ENCODE measurements at places on chromosomes 13 and 19.

DNA sequence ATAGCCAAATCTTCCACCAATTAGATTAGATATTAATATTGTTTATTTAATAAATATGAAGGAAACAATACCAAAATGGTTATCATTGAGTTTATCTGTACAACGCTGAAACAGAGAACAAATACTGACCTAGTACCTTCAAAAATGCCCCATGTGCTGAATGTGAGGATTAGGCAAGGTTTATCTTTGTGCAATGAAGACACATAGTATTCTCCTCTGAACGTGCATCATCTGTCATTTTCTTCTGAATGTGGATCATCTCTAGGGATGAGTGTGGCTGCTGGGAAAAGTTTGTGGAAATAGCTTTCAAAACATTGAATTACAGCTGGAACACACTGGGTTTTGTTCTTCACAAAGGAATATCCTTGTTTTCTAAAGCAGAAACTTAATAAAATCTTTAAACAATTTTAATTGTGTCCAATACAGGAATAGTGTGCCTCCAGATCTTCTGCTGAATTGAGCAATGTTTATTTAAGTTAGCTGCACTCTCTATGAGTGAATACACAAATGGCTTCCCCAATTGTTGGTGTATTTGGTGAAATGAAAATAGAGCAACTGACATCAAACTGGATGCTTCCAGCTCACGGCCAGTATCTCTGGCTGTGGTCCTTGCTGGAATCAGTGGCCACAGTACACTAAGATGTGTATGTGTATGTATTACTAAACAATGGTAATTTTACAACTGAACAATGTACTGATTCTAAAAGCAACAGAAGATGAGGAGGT, 6.7 kb downstream of the COL4A1 start:
- no peak for DNase-seq

GRCh38 chr13:50323440-50324065, 308.3 kb downstream of the KCNRG start:
- DNase-seq: no peak

DNA sequence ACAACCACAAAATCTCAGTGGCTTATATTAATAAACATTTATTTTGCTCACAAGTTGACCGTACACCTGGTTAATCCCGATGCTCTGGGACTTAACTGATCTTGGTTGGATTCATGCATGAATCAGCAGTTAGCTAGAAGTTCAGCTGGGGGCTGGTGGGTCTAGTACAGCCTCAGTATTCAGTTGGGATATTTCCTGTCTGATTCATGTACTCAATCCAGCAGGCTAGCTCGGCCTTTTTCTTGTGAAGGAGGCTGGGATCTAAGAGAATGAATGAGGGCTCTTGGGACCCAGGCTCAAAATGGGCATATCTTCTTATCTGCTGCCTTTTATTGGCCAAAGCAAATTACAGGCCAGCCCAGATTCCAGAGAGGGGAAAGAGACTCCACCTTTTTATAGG, 178.8 kb downstream of the KCTD12 start:
- no peak for DNase-seq

GRCh38 chr13:25175431-25175830, 3.3 kb upstream of the AMER2 start:
- DNase-seq: no peak

- DNase-seq: no peak
Observed at GRCh38 chr13:23903906-23904280, 6.6 kb upstream of the C1QTNF9B start.

DNA sequence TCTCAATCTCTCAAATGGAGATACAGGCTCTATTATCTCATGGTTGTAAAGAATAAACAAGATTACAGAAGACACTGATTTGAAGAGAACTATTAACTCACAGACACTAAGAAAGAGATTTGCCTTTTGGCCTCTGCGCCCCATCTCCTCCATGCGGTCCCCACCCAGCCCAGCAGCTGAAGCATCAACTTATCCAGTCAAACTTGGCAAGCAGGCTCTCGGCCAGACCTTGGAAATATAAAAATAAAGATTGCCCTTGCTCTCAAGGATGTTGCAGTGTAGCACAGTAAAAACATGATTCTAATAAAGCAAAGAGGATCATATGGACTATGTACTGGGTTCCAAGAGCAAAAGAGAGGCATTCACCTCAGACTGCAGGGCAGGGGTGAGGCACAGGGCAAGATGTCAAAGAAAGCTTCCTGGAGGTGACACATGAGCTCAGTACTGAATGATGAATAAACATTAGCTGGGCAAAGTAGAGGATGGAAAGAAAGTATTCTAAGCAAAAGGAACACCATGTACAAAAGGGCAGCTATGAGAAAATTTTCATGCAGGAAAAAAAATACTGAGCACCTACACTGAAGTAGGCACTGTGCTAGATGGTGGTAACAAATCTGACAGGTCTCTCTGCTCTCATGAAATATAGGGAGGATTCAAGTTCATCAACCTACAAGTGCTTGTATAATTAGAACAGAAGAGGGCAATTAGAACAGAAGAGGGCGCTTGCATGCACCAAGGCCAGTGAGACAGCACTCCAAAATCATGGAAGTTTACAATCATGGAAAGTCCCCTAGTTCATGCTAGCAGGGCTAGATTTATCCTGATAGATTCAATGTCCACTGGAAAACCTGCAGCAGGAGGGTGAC, 85.0 kb downstream of the SACS start:
- DNase-seq: no peak

GRCh38 chr13:22596171-22596863, 584.5 kb upstream of the SGCG start:
- no peak for DNase-seq

DNA sequence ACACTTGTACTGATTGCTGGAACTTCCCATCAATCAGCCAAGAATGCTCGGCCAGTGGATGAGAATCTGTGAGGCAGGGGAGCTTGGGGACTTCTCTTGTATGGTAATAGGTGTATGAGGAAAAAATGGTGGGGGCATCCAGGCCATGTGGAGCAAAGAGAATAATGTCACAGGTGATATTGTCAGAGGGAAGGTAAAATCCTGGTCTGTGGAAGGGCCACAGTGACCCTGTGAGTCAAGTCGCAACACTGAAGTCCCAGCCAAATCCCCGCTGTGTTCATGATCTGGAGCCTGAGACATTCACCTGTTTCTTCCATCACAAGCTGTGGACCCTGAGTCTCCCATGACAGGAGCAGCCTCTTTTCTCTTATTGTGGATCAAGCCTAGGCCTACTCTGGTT, 8.1 kb downstream of the PSG7 start:
- no peak for DNase-seq

DNA sequence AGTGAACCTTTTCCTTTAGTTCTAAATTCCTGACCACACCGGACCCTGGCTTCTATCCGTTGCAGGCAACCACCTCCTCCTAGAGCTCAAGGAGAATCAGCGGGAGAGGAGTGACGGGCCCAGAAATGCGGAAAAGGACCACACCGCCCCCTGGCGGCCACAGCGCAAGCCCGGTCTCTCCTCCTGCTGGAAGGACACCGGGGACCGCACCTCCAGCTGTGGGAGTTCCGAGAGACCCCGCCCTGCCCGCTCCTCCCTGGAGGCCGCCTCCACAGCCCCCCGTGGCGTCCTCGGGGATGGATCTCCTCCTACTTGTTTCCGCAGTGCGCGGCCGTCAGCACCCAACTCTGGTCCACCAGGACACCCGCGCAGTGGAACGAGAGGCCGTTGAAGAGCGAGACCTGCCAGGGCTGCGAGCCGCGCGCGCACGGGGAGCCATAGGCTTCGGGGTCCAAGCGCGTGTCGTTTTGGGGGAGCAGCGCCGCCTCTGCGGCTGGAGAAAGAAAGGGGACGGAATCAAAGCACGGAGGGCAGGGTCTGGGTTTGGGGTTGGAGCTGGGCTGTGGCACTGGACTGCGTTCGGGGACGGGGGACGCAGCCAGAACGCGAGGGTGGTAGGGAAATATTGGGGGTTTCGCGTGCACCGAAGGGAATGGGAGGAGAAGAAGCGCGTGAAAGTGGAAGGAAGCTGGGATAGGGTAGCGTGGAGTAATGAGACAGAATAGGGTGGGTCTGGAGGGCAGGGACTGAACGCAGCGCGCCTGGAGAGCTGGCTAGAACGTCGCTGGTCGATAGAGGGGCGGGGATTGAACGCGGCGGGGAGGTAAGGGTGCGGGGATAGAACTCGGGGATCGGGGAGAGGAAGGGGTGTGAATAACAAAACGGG, 2.5 kb downstream of the KLK10 start:
- DNase-seq: peak; percentile 73

GRCh38 chr13:21139374-21139773, 37.0 kb downstream of the SKA3 start:
- no peak for DNase-seq

DNA sequence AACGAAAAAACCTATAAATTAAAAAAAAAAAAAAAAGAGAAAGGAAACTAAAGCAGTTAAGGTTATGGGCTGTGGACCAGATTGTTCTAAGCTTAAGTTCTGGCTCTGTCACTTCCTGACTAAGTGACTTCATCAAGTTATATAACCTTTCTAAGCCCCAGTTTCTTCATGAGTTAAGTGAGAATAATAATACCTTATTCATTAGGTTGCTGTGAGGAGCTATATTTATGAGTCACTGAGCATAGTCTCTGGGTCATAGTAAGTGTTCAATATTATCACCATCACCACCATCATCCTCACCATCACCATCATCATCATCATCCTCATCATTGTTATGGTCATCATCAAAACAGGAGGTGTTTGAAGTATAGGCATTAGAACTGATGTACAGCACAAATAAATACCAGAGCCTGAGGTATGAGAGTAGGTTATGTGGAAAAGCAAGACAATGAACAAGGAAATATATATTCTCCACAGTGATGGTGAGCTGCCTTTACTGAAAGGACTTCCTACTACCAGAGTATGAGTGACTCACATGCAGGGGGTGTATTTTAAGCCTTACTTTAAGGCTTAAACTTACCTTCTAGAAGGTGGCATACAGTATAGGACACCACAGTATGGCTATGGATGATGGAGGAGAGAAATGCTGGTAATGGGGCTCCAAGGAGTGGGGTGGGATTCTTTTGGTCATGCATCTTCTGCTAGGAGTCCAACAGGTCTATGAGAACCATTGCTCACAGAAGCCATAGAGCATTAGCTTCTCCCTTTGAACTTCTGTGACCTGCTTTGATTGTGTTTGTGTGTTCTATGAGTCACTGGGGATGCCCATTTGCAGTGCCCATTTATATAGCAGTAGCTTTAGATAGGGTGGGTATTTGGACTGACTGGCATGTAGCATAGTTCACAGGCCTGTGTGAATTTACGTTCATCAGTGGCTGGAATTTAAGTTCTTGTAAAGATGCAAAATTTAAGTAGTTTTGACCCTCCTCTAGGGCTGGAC, 104.4 kb downstream of the KLF5 start:
- DNase-seq: no peak

DNA sequence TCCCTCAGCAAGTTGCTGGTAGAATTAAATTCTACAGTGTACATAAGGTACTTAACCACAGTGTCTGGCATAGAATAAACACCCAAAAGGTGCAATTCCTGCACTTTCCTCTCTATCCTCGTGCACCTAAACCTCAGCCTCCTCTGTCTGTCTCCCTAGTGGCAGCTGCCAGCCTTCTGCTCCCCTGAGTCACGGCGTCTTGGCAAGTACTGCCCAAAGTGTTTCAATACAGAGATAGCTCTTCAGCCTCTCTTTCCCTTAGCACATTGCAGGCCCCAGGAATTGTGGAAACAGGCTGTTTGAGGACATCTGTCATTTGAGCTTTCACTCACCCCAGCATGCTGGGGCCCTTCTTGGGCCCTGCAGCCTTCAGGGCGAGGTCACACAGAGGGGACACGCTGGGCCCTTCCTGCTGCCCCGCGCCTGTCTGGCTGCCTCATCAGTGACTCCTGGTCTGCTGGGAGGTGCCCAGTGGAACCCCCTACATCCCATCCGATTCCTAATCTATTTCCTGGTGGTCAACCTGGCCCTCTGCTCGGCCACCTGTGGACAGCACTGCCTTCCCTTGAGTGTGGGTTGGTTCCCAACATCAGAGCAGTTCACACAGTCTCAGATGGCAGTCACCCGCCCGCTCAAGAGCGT, 19.3 kb downstream of the COL4A2 start:
- no peak for DNase-seq

DNA sequence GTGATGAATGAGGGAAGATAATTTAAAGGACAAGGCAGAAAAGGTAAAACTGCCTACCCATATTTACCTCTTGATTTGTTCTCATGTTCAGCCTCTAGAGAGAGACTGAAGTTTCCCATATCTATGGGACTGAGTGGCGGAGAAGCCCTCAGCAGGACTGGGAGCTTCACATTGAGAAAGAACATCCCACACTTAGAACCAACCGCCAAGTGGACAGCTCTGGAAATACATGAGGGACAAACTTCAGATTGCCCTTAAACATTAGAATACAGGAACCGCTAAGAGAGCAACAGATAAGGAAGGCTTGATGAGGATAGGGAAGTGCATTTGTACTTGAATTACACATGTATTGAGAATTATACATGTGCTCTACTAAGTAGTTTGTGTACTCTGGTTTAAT, 316.0 kb upstream of the MIR17HG start:
- no peak for DNase-seq

- no peak for DNase-seq
Observed at GRCh38 chr13:61316647-61317046, 99.0 kb downstream of the PCDH20 start.
